ENCODE measurements at places on chromosomes 1 and 21. TPM values are rescaled to one million over a fixed set of nuclear protein-coding genes. Genes with fewer than 3 reads are reported as not detected.

Gene HFM1
- total RNA-seq = 1.8 TPM

Gene XCL1
- total RNA-seq = 0.28 TPM

Gene PACC1
- 2.0 TPM for total RNA-seq

DNA sequence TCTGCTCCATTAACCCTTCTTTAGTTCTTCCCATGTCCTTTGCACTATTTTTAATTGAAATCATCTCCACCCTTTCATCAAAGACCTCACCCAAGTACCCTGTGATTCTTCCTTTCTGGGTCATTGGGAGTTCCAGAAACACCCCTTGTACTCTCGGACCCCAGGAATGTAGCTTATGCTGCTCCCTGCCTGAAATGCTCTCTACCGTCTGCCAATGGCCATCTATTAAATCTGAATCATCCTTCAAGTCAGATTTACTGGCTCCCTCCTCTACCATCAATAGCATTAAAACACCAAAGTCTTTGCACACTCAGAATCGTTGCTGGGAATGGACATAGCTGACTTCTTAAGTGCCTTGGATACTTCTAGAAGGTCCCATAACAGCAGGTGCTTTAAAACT is 73.2 kb upstream of the GADD45A start:
- no peak for DNase-seq

GRCh38 chr1:60169206-60169605 is 95.6 kb upstream of the C1orf87 start:
- DNase-seq = no peak

DNA sequence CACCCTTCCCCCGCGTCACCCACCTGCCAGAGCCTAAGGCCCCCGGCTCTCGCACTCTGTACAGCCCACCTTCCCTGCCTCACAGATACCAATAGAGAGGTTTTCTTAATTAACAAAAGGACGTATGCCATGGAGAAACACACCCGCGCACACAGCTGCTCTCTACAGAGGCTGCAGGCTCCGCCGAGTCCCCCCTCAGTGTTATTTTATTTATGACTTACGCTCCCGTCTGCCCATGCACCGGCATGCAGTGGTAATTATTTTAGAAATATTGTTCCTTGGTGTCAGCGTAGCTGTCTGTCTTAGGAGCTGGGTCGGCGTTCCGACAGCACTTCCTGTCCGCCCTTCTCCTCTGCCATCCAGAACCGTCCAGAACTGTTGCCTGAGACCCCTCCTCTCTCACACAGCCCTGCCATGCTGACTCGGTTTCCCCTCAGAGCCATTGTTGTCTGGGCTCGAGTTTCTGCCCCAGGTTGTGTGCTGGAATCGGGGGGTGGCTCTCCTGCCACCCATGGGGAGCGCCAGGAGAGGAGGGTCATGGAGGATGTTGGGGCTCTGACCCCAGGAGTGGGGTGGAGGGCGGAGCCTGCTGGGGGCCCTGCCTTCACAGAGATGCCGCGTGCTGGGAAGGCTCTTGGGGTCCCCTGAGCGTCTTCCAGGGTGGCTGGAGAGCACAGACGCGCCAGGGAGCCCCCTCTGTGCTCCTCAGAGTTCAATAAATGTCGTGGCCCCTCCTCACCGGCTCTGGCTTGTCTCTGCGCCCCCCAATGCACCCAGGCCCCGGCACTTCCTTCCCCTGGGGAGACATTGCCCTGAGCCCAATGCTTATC is 39.6 kb upstream of the COL6A1 start:
- DNase-seq = no peak

GRCh38 chr1:210129092-210129491 is 103.5 kb upstream of the SERTAD4 start:
- DNase-seq = no peak

DNA sequence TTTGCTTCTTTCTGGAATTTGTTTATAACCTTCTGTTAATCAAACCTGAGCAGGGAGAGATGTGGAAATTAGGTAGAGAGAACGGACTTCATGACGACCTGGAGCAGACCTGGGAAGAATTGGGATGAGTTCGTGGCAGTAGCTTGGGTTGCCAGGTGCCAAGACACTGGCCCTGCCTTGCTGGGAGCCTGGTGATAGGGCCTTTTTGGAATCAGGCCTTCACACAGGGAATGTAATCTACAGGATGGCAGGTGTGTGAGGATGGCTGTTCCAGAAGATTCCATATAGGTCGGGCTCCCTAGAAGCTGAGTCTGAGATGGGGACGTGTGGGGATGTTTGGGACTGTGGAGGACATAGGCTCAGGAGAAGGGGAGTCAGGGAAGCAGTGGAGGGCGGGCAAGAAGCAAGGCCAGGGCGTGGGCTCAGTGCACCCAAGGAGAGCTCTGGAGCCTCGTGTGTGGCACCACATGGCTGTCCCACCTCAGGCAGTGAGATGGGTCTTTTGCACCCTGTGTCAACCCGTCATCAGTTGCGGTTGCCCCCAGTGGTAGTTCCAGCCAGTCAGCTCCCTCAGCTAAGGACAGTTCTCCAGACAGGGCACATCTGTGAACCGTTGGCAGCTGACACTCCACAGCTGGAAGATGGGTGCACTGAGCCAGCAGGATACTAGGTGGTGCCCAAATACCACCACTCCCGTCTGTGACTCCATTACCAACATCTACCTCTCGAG is 395.9 kb downstream of the MATN1 start:
- no peak for DNase-seq

DNA sequence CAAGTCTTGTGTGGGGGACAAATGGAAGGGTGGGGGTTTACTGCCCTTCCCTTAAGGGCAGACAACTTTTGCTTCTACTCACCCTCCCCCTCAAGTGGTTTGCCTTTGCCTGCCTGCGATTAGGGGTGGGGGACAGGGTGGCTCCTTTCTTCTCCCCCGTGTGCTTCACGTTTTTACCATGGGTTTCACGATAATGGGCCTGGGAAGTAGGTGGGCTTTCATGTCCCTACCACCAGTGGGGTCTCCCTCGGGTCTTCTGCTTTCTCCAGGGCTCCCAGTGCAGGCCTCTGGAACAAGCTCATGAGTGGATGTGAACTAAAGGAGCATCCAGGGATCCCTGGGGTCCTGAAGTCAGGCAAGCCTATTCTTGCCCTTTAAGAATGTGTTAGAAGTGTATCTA is 21.6 kb downstream of the UTP25 start:
- DNase-seq = no peak

DNA sequence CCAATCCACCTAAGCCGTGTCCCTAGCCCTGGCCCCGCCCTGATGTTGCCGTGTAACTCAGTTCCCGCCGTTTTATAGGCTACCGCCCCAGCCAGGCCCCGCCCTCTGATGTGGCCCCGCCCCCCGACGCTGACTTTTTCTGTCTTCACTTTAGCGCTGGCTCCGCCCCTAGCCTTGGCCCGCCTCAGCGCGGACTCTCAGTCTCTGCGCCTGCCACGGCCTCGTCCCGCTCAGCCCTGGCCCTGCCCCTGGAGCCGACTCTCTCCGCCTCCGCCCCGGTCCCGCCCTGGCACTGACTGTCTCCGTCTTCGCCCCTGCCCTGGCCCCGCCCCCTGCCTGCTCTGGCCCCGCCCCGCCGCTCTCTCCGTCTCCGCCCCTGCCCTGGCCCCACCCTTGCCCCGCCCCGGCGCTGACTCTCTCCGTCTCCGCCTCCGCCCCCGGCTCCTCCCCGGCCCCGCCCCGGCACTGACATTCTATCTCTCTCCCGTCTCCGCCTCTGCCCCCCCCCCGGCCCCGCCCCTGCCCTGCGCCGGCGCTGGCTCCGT is 5.2 kb downstream of the MATN1 start:
- DNase-seq = peak; percentile 99

GRCh38 chr21:45641480-45642035 is 2.0 kb upstream of the PCBP3 start:
- no peak for DNase-seq

- DNase-seq = no peak
Measured at GRCh38 chr1:45658171-45658570, 28.2 kb downstream of the GPBP1L1 start.

- no peak for DNase-seq
Measured at GRCh38 chr1:41379738-41380130, 18.5 kb downstream of the FOXO6 start.

- DNase-seq = no peak
Measured at GRCh38 chr1:212070720-212071302, 35.3 kb downstream of the DTL start.

- no peak for DNase-seq
Measured at GRCh38 chr1:15968172-15968571, 7.7 kb downstream of the ZBTB17 start.

- DNase-seq = no peak
Measured at GRCh38 chr1:71967670-71968069, 314.7 kb downstream of the NEGR1 start.

- DNase-seq = peak; percentile 65
Measured at GRCh38 chr1:51605961-51606723, 10.8 kb upstream of the OSBPL9 start.

DNA sequence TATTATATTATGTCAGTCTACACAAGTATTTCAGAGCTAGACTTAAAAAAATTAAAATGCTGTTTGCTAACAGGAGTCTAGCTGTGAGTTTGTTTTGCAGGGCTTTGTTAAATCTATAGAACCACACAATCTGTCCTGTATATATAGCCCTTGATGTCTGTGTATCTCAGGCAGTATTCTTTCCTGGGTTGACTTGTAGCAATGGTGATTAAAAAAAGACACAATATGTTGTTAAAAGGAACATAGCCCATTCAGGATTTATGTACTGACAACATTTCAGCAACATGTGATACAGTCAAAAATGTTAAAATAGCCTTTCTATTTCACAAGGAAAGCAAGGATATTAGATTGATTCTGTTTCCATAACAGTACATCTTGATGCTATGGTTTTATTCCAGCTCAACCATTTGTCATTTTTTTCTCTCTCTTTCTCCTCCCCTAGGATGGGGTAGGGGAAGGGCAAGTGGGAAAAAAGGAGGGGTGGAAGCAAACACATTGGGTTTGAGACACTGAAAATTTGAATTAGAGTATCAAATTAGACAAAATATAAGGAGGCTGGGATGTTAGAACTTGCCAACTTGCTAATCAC is 139.2 kb downstream of the DSCAM start:
- no peak for DNase-seq

- DNase-seq = no peak
Measured at GRCh38 chr1:37347104-37347649, 127.2 kb upstream of the ZC3H12A start.

- no peak for DNase-seq
Measured at GRCh38 chr1:173554089-173554488, 48.8 kb downstream of the SLC9C2 start.

DNA sequence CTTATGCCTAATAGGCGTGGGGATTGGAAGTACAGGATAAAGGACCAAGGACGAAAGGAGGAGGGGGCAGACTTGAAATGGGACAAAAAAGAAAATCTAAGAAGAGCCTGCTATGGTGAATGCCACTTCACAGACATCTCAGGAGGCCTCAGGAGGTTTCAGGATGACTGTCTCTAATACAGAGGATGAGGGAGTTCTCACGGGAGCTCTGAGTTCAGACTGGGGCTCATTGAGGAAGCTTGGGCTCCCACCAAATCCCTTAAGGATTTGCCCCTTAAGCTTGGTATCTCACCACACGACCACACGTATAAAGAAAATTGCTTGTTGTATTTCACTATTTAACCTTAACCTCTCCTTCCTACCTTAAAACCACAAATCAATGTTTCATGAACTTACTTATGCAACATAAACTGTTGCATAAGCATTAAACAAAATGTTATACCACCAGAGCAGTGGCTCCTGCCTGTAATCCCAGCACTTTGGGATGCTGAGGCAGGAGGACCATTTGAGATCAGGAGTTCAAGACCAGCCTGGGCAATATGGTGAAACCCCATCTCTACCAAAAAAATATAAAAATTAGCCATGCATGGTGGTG is 12.4 kb downstream of the SLC30A1 start:
- no peak for DNase-seq

- no peak for DNase-seq
Measured at GRCh38 chr21:43797415-43797814, 8.0 kb downstream of the RRP1 start.

Data from psoas muscle (tissue), 8 donors.